ENCODE measurements at places on chromosomes 4 and X. TPM values are rescaled to one million over a fixed set of nuclear protein-coding genes. Genes with fewer than 3 reads are reported as not detected.

The RRH gene
- total RNA-seq: 0.18 TPM

The NBDY gene
- 8.1 TPM for total RNA-seq

The MAGEA11 gene
- not detected for total RNA-seq

The ATP1B4 gene
- 298 TPM for total RNA-seq

The PCYT1B gene
- total RNA-seq: 1.4 TPM
